ENCODE measurements at places on chromosomes 5 and 9. TPM values are rescaled to one million over a fixed set of nuclear protein-coding genes. Genes with fewer than 3 reads are reported as not detected.
A peak's percentile ranks its signal among the peaks of the same experiment; 100 is the strongest.

The EDIL3 gene
- 5.6 TPM for total RNA-seq

GRCh38 chr5:171806976-171807747 lies 21.5 kb downstream of the SMIM23 start:
- no peak for DNase-seq

The PCDHB8 gene
- total RNA-seq: 2.8 TPM

DNA sequence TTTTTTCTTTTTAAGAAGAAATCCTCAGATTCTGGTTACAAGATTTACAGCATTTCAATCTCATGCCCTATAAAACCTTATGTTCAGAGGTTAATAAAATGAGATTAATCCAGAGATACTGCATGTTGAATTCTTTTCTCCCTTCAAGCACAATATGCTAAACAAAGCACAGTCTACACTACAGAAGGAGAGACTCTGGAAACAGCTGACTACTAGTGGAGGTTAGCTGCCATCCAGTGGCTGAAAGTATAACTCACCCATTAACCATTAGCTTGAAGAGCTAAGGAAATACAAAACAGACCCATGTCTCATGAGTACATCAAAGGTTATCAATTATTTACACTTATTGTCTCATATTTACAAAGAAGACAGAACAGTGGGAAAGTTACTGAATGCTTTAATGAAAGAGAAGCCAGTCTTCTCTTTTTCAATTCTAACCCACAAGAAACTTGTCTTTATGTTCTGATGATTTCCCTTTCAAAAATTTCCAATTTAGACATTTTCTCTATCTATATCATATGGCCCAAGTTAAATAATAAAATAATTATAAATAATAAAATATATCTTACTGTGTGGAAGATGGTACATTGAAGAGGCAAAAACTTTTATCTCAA lies 12.7 kb upstream of the DNAH5 start:
- peak; percentile 33 for DNase-seq

- no peak for DNase-seq
Observed at GRCh38 chr5:142315096-142315900, 9.5 kb downstream of the SPRY4 start.

DNA sequence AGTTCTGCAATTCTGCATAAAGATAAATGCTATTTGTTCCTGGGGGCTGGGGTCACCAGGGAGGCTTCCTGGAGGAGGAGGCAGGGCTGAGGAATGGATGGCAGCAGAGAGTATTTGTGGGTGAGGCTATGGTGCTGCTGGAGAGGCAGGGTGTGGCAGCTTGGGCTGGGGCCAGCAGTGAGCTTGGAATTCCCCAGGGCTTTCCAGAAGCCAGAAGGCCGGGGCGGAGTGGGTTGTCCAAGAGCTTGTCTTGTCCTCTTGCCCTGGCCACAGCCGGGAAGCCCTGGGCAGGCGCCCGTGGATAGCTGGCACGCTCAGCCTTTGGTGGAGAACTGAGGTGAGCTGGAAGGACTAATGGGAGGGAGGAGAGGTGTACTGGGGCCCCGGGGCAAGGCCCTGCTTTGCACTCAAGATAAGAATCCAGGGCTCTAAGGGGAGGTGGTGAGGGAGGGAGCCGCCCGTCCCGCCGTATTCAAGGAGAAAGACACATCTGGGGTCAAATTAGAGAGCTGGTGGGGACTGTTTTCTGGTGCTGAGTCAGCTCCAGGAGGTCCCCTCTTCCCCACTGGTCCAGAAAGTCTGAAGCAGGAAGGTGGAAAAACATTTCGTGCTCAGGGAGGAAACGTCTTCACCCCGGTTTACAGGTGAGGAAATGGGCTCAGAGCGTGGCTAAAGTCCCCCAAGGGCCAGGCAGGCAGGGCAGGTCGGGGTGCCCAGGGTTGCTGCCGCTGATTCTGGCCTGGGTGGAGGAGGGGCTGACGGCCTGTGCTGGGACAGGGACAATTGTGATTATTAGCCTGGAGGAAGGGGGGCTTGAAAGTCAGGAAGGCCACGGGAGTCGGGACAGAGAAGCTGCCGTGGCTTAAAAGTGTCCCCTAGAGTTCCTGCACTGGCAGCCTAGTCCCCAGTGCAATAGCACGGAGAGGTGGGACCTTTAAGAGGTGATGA lies 26.9 kb upstream of the CNOT6 start:
- no peak for DNase-seq

GRCh38 chr9:135224921-135225541 lies 137.6 kb downstream of the OLFM1 start:
- DNase-seq: no peak

DNA sequence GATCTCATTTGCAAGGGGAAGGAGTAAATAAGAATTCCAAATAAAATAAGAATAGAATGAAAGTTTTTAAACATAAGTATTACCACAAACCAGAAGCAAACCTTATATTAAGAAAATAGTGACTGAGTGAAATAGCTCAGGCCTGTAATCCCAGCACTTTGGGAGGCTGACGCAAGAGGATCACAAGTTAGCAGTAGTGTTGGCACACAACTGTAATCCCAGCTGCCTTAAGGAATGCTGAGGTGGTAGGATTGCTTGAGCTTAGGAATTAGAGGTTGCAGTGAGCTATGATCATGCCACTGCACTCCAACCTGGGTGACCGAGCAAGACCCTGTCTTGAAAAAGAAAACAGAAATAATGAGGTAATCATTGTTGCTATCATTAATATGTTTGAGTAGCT lies 47.0 kb downstream of the APC start:
- DNase-seq: no peak

- peak; percentile 23 for DNase-seq
Observed at GRCh38 chr9:16871336-16872151, 1.1 kb upstream of the BNC2 start.

GRCh38 chr9:124504530-124505005 lies 2.6 kb downstream of the NR5A1 start:
- no peak for DNase-seq

The CBY3 gene
- total RNA-seq: not detected

The DPP7 gene
- 48.5 TPM for total RNA-seq

DNA sequence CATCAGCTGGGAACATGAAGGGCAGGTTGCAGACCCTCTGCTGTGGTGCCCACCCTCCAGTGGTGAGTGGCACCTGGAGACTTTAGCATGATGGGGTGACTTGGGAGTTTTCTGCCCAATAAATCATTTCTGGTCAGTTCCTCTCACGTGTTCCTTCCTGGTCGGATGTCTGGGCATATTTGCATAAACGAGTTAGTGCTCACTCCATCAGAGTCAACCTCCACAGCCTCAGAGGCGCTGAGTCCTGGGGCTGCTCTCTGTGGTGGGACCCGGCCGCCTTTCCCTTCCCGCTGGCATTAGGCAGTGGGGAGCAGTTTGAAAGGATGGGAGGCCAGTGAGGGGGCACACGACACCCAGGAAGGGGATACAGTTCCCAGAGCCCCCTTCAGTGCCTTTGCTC lies 114.0 kb upstream of the FCN2 start:
- no peak for DNase-seq

GRCh38 chr5:138953387-138954256 lies 78.5 kb upstream of the LRRTM2 start:
- DNase-seq: no peak

The CDKN2A gene
- not detected for total RNA-seq

Data from progenitor cell of endocrine pancreas (in vitro differentiated cells).